ENCODE measurements at places on chromosomes 2 and 18.

DNA sequence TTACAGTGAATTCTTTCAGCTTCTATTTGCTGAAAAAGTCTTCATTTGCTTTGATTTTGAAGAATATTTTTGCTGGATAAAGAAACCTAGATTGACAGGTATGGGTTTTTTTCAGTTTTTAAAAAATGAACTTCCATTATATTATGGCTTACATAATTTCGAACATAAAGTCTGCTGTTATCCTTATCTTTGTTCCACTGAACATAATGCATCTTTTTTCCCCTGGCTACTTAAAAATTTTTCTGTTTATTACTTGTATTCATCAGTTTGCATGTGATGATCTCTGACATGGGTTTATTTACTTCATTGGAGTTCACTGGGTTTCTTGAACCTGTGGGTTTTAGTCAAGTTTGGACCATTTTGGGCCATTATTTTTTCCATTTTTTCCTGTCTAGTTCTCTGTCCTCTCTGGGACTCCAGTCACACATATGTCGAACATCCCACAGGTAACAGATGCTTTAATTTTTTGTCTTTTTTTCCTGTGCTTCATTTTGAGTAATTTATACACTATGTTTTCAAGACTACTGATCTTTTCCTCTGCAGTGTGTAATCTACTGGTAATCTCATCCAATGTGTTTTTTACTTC lies 33.1 kb downstream of the SEC11C start:
- no peaks in the 10 kb centered on the region for H3K36me3 ChIP-seq
- no peak for DNase-seq
- peaks cover 5% of the 10 kb centered on the region for H3K27me3 ChIP-seq
- no peak overlapping the region for H3K27ac ChIP-seq
- no peaks in the 10 kb centered on the region for H3K4me1 ChIP-seq

- no peak overlapping the region for H3K27ac ChIP-seq
- H3K4me1 ChIP-seq = peaks cover 5% of the 10 kb centered on the region
- H3K27me3 ChIP-seq = peaks cover 20% of the 10 kb centered on the region
- no peaks in the 10 kb centered on the region for H3K36me3 ChIP-seq
Observed at GRCh38 chr2:46888421-46888952, 27.1 kb downstream of the MCFD2 start.

- no peak for DNase-seq
- H3K36me3 ChIP-seq = no peaks in the 10 kb centered on the region
- H3K4me3 ChIP-seq = no peak overlapping the region
- H3K4me1 ChIP-seq = no peaks in the 10 kb centered on the region
- H3K27ac ChIP-seq = no peak overlapping the region
Observed at GRCh38 chr2:160970052-160970965, 189.9 kb upstream of the TANK start.

DNA sequence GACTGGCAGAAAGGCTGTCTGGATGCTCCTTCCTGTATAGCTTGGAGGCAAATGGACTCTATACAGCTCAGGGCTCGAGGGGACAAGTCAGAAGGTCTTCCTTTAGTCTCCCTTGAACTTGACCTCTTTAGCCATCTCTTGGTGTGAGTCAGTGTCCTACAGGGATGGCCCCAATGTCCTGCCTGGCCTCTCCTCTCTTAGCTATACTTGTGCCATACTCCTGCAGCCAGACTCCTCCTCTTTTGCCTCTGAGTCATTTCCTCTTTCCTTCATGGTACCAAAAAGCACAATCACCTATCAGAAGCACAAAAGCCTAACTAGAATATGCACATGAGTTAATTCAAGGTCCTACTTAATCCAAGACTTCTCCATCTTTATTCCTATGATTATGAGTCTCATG lies 112.7 kb downstream of the XRCC5 start:
- peaks cover 46% of the 10 kb centered on the region for H3K4me1 ChIP-seq
- H3K27me3 ChIP-seq = no peaks in the 10 kb centered on the region
- H3K4me3 ChIP-seq = peak overlapping the region; percentile 12
- H3K36me3 ChIP-seq = peaks cover 22% of the 10 kb centered on the region
- peak overlapping the region; percentile 51 for H3K27ac ChIP-seq

DNA sequence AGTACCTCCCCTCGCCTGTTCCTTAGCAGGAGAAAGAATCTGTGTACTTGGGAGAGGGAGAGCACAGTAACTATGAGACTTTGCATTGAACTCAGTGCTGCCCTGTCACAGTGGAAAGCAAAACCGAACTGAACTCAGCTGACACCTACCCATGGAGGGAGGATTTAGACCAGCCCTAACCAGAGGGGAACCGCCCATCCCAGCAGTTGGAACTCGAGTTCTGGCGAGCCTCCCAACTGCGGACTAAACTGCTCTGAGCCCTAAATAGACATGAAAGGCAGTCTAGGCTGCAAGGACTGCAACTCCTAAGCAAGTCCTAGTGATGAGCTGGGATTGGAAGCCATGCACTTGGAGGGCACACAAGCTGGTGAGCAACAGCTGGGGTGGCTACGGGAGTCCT lies 110.4 kb downstream of the GRB14 start:
- no peak overlapping the region for H3K4me3 ChIP-seq
- H3K27ac ChIP-seq = no peak overlapping the region
- DNase-seq = no peak
- H3K36me3 ChIP-seq = no peaks in the 10 kb centered on the region
- no peaks in the 10 kb centered on the region for H3K4me1 ChIP-seq

DNA sequence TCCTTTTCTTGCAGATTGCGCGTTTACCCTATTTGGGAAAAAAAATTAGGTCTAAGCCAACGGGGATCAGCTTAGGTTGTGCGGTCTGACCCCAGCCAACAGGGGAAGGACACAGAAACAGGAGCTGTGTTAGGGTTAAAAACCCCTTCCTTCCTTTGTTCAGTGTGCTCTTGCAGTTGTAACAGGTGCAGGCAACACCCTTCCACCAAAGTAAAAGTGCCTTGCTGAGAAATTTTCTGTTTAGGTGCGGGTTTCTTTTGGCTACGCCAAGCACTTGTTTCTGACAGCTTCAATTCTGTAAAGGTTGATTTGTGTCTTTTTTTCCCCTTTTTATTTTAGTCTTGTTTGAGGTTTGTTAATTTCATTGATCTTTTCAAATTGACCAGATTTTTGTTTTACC lies 92.5 kb downstream of the PTPN4 start:
- H3K36me3 ChIP-seq = peaks cover 53% of the 10 kb centered on the region
- no peak overlapping the region for H3K4me3 ChIP-seq
- no peak overlapping the region for H3K27ac ChIP-seq

DNA sequence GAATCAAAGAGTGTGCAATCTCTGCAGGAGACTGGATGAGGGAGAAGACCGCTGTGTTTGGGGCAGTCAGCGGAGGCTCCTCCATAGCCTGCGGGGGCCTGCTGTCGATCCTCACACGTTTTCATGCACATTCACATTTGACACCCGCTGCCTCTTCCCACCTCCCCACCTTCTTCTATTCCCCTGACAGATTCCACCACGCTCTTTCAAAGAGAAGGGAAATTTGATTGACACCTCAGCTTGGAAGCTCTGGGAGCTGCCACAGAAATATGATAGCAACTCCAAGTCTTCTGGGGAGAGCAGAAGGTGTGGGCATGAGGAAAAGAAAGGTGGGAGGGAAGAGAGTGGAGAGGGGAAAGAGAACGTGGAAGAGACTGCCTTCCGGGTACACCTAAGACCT lies 87.5 kb downstream of the BOD1L2 start:
- H3K4me3 ChIP-seq = no peak overlapping the region
- no peak for DNase-seq
- H3K27ac ChIP-seq = no peak overlapping the region
- H3K36me3 ChIP-seq = no peaks in the 10 kb centered on the region
- H3K4me1 ChIP-seq = no peaks in the 10 kb centered on the region
- no peaks in the 10 kb centered on the region for H3K27me3 ChIP-seq

- H3K36me3 ChIP-seq = no peaks in the 10 kb centered on the region
- peaks cover 7% of the 10 kb centered on the region for H3K27me3 ChIP-seq
- no peak overlapping the region for H3K4me3 ChIP-seq
- DNase-seq = no peak
- no peak overlapping the region for H3K27ac ChIP-seq
Observed at GRCh38 chr18:58221060-58221725, 177.2 kb downstream of the NEDD4L start.

DNA sequence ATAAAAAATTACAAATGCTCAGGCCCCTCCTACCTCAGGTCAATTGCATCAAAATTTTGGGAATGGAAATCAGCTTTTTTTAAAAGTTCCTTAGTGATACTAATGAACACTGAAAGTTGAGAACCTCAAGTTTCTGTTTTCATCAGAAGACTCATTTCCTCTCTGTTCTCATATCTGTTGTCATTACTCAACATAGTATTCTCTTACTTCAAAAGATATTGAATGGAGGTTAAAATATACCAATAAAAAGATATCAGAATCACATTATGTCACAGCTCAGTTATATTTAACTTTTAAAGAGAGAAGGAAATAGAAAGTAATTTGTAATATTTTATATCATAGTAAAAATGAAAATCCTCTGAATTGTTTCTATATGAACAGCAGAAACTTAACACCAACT lies 959.4 kb upstream of the LRRTM1 start:
- no peak overlapping the region for H3K27ac ChIP-seq
- no peaks in the 10 kb centered on the region for H3K4me1 ChIP-seq
- DNase-seq = no peak
- H3K4me3 ChIP-seq = no peak overlapping the region

- H3K4me1 ChIP-seq = no peaks in the 10 kb centered on the region
- no peaks in the 10 kb centered on the region for H3K36me3 ChIP-seq
- no peak overlapping the region for H3K27ac ChIP-seq
- no peak for DNase-seq
- no peak overlapping the region for H3K4me3 ChIP-seq
- H3K27me3 ChIP-seq = no peaks in the 10 kb centered on the region
Observed at GRCh38 chr18:78421392-78421791, 558.2 kb upstream of the SALL3 start.

- no peak overlapping the region for H3K4me3 ChIP-seq
- H3K36me3 ChIP-seq = peaks cover under 1% of the 10 kb centered on the region
- peaks cover 5% of the 10 kb centered on the region for H3K27me3 ChIP-seq
- H3K4me1 ChIP-seq = peaks cover 14% of the 10 kb centered on the region
Observed at GRCh38 chr2:1777781-1778180, 33.5 kb upstream of the PXDN start.

GRCh38 chr2:19225126-19225525 lies 133.3 kb downstream of the OSR1 start:
- no peak overlapping the region for H3K27ac ChIP-seq
- H3K36me3 ChIP-seq = no peaks in the 10 kb centered on the region
- H3K4me1 ChIP-seq = no peaks in the 10 kb centered on the region
- H3K27me3 ChIP-seq = no peaks in the 10 kb centered on the region
- H3K4me3 ChIP-seq = no peak overlapping the region

DNA sequence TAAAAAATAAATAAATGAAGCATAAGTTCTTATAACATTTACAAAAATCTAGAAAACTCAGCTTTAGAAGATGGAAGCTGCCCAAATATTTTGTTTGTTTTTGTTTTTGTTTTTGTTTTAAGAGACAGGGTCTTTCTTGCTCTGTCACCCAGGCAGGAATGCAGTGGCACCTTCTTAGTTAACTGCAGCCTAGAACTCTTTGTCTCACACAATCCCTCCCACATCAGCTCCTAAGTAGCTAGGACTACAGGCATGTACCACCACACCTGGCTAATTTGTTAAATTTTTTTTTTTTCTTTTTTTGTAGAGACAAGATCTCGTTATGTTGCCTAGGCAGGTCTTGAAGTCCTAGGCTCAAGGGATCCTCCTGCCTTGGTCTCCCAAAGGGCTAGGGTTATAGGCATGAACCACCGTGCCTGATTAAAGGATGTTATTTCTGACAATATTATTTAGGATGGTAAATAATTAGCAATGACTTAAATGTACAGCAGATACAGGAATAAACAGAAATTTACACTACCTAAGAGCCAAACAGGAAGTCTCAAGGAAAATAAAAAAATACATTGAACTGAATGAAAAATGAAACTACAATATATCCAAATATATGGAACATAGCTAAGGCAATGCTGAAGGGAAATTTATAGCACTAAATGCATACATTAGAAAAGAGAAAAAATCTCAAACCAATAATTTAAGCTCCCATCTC lies 17.2 kb downstream of the SESTD1 start:
- H3K4me1 ChIP-seq = peaks cover 23% of the 10 kb centered on the region
- peaks cover 4% of the 10 kb centered on the region for H3K27me3 ChIP-seq
- H3K4me3 ChIP-seq = no peak overlapping the region
- H3K36me3 ChIP-seq = peaks cover 14% of the 10 kb centered on the region
- H3K27ac ChIP-seq = no peak overlapping the region

GRCh38 chr2:69565431-69565839 lies 78.1 kb downstream of the AAK1 start:
- peak; percentile 73 for DNase-seq
- peaks cover 15% of the 10 kb centered on the region for H3K36me3 ChIP-seq
- no peak overlapping the region for H3K4me3 ChIP-seq
- peak overlapping the region; percentile 40 for H3K27ac ChIP-seq
- H3K4me1 ChIP-seq = peaks cover 54% of the 10 kb centered on the region

DNA sequence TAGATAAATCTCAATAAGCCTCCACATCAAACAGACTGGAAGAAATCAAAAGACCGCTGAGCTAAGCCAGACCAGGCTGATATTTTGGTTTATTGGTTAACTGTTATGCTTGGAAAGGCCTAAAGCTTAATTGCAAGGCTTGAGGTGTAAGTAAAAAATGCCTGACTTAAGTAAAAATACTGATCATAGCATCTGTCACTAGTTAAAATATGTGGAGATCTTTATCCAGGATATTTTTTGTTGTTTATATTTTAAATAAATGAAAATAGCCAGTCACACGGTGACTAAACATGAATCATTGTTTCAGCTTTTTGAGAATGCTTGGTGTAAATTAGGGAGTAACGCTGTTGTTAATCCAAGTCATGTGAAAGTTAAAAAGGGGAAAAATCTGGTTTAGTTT lies 127.9 kb downstream of the THADA start:
- peaks cover 6% of the 10 kb centered on the region for H3K36me3 ChIP-seq
- no peaks in the 10 kb centered on the region for H3K4me1 ChIP-seq
- no peak for DNase-seq
- H3K4me3 ChIP-seq = no peak overlapping the region

GRCh38 chr2:133497270-133497893 lies 70.9 kb downstream of the NCKAP5 start:
- H3K4me3 ChIP-seq = no peak overlapping the region
- no peak overlapping the region for H3K27ac ChIP-seq
- no peaks in the 10 kb centered on the region for H3K4me1 ChIP-seq
- H3K27me3 ChIP-seq = no peaks in the 10 kb centered on the region
- H3K36me3 ChIP-seq = no peaks in the 10 kb centered on the region
- DNase-seq = no peak

DNA sequence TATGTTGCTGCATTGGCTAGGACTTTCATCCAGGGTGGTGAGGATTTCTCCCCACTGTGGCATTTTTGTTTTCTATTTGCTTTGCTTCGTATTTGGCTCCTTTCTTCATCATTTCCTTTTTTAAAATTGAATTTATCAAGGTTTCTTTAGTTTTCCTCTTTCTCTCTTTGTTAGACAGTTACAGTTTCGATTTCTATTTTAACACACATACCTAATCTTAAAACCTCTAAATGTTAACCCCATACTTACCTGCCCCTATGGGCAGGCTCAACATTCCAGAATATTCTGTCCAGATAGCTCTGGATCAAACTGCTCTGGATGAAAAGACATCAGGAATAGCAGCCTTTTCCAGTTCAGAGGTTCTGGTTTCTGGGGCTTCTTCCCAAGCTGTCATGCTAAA lies 49.2 kb downstream of the DIPK1C start:
- peaks cover 21% of the 10 kb centered on the region for H3K4me1 ChIP-seq
- peaks cover 4% of the 10 kb centered on the region for H3K36me3 ChIP-seq
- H3K4me3 ChIP-seq = peak overlapping the region; percentile 69
- H3K27ac ChIP-seq = peak overlapping the region; percentile 92
- no peaks in the 10 kb centered on the region for H3K27me3 ChIP-seq
- DNase-seq = no peak

GRCh38 chr18:37270038-37270665 lies 295.4 kb downstream of the CELF4 start:
- H3K36me3 ChIP-seq = no peaks in the 10 kb centered on the region
- no peaks in the 10 kb centered on the region for H3K4me1 ChIP-seq
- peak; percentile 51 for DNase-seq
- H3K4me3 ChIP-seq = no peak overlapping the region
- H3K27ac ChIP-seq = no peak overlapping the region

Measured in activated naive CD8-positive, alpha-beta T cell treated with anti-CD3 and anti-CD28 coated beads, Interleukin-2, amount 10 ng/mL, durations not matched to agents 7 days and 5 days (primary cell).